Psoas muscle (tissue), 8 donors: ENCODE measurements at places on chromosomes 12 and 14. TPM values are rescaled to one million over a fixed set of nuclear protein-coding genes. Genes with fewer than 3 reads are reported as not detected.

The NEK9 gene
- 85.8 TPM for total RNA-seq

The USP44 gene
- total RNA-seq = 0.25 TPM

The LYZ gene
- total RNA-seq = 6.1 TPM

The CMA1 gene
- not detected for total RNA-seq

The CD9 gene
- total RNA-seq = 23.8 TPM

The PARP11 gene
- 3.4 TPM for total RNA-seq

The ITPR2 gene
- 10.3 TPM for total RNA-seq

The MYF6 gene
- total RNA-seq = 300 TPM

The KCNA5 gene
- 1.3 TPM for total RNA-seq

The PHETA1 gene
- total RNA-seq = 6.4 TPM

The TNS2 gene
- 132 TPM for total RNA-seq

The GSKIP gene
- 6.3 TPM for total RNA-seq

The FAM181A gene
- not detected for total RNA-seq

The PZP gene
- 0.13 TPM for total RNA-seq

The REP15 gene
- 0.91 TPM for total RNA-seq

The SERPINA5 gene
- total RNA-seq = 16.3 TPM

The FUT8 gene
- 7.8 TPM for total RNA-seq

The SP1 gene
- 47.6 TPM for total RNA-seq

The OR4K5 gene
- total RNA-seq = not detected

The EPS8 gene
- total RNA-seq = 10.5 TPM

The ACSS3 gene
- 13.6 TPM for total RNA-seq

The EAPP gene
- total RNA-seq = 19.9 TPM

The MYO1H gene
- not detected for total RNA-seq

The SAMD15 gene
- total RNA-seq = not detected

The PTCSC3 gene
- total RNA-seq = not detected

The B3GNT4 gene
- not detected for total RNA-seq

The PLEKHD1 gene
- 0.04 TPM for total RNA-seq

The OR6C2 gene
- total RNA-seq = not detected

The POTEM gene
- total RNA-seq = not detected

The EMC9 gene
- total RNA-seq = 37.2 TPM

The GPR137C gene
- 0.26 TPM for total RNA-seq

The ARHGEF25 gene
- total RNA-seq = 9.2 TPM

The TAS2R31 gene
- 0.57 TPM for total RNA-seq

The TPPP2 gene
- total RNA-seq = 3.2 TPM

The RD3L gene
- total RNA-seq = not detected

The RPAP3 gene
- 28.5 TPM for total RNA-seq
